T follicular helper cell (primary cell): ENCODE measurements at places on chromosomes 16 and 17.
A peak's percentile ranks its signal among the peaks of the same experiment; 100 is the strongest.

GRCh38 chr17:4436846-4437245 lies 3.1 kb downstream of the SPNS3 start:
- DNase-seq, result no peak

DNA sequence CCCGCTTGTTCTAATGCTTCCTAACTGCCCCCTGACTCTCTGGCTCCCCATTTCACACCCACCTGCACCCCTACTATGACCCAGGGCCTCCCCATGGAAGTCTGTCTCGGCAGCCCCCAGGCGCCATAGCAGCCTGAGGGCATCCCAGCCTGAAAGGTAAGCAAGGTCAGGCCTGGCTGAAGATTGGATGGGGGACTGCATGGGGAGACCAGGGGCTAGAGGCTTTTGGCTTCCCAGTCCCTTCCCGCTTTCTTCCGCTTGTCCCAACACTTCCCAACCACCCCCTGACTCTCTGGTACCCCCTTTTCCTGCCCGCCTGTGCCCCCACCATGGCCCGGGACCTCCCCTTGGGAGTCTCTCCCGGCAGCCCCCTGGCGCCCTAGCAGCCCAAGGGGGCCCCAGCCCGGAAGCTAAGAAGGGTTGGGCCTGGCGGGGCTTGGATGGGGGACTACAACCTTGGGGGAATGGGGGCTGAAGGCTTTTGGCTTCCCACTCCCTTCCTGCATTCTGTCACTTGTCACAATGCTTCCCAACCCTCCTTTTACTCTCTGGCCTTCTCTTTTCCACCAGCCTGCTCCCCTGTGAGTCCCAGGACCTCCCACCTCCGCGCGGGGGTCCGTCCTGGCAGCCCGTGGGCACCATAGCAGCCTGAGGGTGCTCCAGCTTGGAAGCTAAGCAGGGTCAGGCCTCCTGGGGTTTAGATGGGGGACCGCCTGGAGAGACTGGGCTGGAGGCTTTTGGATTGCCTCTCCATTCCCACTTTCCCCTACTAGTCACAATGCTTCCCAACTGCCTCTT lies 2288.4 kb downstream of the TP53TG3F start:
- DNase-seq, result no peak

- DNase-seq, result peak; percentile 65
Observed at GRCh38 chr17:61410141-61411010, 10.7 kb downstream of the TBX2 start.

GRCh38 chr17:66730461-66730923 lies 104.4 kb upstream of the CACNG5 start:
- no peak for DNase-seq

DNA sequence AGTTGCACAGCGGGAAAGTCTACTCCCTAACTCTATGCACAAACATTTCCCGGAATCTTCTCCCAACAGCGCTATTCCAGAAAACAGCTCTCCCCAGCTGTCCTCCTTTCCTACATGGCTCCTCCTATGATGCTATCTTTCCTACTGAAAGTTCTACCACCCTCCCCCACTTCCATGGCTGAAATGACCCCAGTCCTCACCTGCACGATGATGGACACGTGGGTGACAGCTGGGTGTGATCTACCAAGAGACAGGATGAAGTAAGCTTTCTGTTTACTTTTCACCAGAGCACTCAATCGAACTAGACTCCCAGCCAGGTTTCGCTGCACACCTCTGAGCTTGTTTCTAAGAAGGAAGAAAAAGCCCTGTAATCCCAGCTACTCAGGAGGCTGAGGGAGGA lies 10.7 kb downstream of the CTC1 start:
- DNase-seq, result no peak

- no peak for DNase-seq
Observed at GRCh38 chr17:41351177-41351576, 549 bp upstream of the KRT33A start.

DNA sequence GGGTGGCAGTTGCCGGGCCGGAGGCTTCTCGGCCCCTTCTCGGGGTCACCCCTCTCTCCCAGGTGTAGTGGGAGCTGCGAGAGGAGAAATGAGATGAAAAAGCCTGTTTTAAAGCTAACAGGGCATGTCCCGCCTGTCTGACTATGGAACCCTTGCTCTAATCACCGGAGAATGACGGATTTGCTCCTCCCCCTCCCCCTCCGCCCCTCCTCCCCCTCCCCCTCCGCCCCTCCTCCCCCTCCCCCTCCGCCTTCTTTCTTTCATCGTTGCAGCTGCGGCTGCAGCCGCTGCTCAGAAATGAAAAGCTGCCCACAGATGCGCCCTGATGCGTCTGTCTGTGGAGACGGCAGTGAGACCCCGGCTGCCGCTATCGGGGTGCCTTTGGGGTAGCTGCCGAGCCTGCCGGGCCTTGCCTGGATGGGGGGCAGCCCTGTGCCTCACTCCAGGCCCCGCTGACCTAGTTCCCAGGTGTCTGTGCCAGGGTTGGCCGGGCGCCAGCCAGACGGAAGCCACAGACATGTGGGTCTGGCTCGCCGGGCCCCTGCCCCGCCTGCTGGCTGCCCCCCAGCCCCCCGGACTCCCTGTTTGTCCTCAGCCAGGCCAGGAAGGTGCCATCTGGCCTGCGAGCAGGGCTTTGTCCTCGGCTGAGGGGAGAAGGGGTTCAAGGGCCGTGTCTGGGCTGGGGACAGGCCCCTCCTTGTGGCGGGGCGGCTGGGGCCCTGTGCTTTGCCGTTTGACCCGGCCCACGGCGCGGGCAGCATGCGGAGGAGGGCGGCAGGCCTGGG lies 37.7 kb downstream of the GINS2 start:
- DNase-seq, result no peak

- no peak for DNase-seq
Observed at GRCh38 chr16:88819126-88819525, 7.4 kb upstream of the APRT start.

DNA sequence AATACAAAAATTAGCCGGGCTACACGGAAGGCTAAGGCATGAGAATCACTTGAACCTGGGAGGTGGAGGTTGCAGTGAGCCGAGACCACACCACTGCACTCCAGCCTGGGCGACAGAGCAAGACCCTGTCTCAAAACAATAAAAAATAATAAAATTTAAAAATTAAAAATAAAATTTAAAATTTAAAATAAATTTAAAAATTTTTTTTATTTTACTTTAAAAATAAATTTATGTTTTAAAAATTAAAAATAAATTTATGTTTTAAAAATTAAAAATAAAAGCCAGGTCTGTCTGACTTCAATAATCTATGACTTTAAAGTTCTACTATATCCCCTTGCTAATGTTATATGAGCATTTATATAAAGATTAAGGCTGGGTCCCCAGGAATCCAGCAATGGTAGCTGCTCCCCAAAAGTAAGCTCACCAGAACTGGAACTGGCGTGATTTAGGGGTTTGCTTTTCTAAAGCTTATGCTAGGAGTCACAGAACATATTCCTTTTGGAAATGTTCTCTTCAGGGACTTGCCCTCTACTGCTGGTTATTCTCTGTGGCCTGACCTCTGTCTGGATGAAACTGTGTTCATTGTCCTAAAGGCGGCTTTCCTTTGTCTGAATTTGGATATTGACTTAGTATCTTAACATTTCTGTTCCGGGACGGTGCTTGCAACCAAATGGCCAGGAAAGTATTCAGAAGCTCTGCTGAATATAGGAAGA lies 140.2 kb upstream of the NOL11 start:
- DNase-seq, result no peak

DNA sequence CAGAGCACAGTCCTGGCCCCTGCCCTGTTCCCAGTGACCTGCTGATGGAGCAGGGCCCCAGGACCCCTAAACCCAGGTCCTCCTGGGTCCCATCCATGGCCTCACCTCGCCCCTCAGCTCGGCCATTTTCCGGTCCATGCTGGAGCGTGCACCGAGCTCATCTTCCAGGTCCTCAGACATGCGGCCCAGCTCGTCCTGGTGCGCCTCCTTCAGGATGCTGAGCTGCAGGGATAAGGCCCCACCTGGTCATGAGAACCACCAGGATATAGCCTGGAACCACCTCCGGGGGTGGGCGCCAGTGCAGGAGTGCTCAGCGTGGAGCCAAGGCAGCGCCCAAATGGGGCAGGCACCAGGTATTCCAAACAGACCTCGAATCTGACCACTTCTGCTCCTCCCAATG lies 17.9 kb downstream of the CCDC102A start:
- DNase-seq, result no peak

DNA sequence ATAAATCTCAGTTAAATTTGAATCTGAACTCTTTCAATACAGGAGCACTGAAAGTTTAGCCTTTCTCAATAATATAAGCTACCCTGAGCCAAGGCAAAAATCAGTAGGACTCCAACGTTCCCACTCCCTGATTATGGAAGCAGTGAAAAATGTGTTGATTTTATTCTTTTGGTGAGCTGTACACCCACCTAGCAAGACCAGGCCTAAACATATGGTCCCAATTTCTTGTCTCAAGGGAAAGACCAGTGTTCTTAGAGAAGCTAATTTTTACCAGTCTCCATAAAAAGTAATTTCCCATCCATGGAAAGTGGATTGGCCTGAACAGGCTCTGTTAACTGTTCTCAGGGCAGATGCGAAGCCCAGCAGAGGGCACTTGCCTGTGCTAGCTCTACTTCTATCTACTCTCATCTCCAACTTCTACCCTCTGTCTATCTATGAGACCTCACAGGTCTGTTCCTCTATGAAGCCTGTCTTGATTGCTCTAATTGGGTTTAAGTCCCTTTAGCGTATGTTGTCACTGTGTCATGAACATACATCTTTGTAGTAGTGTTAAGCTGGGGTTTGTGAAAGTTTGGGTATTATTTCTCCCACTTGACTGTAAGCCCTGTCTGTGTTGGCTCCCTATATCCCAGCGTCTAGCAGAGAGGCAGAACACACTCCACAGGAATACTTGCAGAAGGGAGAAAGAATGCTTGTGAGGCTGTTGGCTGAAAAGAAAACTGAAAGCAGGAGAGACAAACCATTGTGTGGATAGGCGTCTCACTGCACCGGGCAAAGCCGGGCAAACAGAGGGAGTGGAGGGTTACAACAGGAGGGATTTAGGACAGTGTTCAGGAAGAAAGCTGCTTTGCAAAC lies 167.1 kb upstream of the MAF start:
- DNase-seq, result no peak

DNA sequence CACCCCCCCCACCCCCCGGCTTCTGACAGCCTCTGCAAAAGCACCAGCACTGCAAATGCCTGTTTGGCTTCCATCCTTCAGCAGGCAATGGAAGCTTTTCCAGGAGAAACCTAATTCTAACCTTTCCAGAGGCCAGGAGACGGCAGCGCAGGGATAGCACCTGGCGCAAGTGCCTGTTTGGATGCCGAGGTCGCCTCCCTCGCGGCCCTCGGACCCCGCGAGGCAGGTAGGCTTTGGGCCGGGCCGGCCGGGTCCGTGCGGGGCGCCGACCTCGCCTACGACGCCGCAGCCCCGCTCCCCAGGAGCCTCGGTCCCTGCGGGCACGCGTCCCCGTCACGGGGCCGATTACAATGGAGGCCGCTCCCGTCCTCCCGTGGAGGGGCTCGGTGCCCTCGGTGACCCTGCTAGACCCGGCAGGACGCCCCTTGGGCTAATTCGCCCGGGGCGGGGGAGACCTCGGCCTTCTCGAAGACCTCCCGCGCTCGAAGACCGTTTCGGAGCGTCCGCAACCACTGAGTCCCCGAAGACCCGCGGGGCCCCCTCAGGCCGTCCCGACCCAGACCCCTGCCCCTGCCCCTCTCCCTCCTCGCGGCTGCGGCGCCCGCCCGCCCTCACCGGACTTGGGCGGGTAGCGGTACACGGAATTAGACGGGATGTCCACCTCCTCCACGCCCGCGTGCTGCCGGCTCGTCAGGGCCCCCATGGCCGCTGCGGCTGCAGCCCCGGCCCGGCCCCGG lies 587 bp downstream of the RNF157 start:
- no peak for DNase-seq

- no peak for DNase-seq
Observed at GRCh38 chr17:75445296-75445695, 11.1 kb upstream of the TMEM94 start.
